Jurkat, Clone E6-1 (cell line): ENCODE measurements at places on chromosomes 1 and 21.

GRCh38 chr1:20476265-20477038 is 9.6 kb downstream of the CAMK2N1 start:
- DNase-seq: no peak

DNA sequence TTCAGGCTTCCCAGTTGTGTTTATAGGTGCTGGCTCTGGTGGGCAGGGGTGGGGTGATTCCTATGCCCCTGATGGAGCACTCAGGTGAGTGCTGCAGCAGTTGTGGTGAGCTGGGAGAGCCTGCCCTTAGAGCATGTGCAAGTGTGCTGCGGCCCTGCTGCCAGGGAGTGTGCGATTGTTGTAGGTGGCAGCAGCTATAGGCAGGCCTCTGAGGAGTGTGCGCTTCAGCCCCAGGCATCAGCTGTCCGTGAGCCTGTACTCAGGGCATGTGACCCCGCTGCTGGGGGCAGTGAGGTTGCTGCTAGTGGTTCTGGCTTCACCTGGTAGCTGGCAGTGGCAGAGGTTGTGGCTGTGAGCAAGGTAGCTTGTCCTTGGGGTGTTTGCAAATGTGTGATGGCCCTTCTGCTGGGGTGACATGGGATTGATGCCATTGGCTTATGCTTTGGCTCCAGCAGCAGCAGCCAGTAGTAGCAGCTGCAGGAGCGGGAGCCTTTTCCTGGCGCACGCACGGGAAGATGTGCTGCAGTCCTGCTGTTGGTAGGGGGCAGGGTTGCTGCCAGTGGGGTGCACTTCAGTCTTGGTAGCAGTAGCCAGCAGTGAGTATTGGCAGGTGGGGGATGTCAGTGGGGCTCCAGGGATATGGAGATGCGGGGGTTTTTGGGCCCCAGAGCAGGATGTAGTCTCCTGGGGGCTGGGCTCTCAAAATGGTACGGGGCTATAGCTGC is 37.7 kb downstream of the SYCP1 start:
- DNase-seq: no peak

DNA sequence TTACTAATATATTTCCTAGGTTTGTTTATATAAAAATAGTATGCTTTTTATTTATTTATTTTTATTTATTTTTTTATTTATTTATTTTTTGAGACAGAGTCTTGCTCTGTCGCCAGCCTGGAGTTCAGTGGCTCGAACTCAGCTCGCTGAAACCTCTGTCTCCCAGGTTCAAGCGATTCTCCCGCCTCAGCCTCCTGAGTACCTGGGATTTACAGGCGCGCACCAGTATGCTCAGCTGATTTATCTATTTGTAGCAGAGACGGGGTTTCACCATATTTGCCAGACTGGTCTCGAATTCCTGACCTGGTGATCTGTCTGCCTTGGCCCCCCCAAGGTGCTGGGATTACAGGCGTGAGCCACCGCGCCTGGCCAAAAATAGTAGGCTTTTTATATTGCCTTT is 33.2 kb downstream of the BRINP3 start:
- no peak for DNase-seq

GRCh38 chr1:43427941-43428340 is 25.8 kb downstream of the HYI start:
- no peak for DNase-seq

GRCh38 chr1:160400223-160400645 is at the start of gene VANGL2:
Gene VANGL2 (plus strand): TSS chr1:160400564. CDS start chr1:160415838, 15,274 bp downstream.
- DNase-seq: no peak

DNA sequence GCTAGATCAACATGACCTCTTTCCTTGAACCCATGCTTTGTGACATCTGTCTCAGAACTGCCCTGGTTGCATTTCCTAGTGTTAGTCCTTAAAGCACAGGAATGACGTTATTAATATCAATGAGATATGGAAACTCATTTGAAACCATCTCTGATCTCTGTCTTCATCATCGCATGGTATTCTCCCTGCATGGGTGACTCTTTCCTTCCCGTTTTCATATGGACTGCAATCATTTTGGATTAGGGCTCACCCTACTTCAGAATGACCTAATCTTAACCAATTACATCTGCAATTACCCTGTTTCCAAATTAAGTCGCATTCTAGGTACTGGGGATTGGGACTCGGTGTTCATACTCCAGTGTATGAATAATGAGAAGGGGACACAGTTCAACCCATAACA is 41.7 kb upstream of the DISC1 start:
- no peak for DNase-seq

DNA sequence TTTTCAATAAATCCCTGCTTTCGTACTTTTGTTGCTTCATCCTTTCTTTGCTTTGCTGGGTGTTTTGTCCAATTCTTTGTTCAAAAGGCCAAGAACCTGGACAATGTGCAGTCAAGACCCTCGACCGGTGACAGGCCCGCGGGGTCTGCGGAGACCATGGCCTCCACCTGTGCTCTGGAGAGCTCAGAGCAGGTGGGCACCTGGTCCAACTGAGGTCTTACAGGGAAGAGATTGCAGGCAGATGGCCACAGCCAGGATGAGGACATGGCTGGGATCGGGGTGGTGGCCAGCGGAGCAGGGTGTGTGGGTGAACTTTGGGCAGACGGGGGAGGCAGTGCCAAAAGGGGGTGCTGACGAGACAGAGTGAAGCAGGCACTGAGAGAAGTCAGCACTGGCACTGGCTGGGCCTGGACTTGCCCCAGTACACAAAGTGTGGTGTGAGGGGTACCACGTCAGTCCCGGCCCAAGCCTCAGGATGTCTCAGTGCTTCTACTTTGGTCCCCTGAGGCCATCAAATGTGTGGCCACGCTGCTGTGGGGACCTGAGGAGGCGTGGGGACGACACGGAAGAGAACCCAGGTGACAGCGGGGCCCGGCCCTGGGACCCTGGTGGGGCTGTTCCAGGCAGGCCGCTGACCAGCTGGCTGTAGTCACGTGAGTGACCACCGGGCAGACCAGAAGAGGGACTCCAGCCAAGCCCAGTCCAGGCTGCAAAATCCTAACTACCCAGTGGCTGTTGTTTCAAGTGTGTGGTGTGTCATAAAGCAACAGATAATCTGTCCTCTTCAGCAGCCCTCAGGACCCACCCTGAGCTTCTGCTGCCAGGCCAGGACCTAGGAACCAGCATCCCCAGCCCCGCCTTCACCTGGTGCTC is 10.4 kb upstream of the CCDC27 start:
- no peak for DNase-seq

- DNase-seq: no peak
Measured at GRCh38 chr1:86551305-86551704, 4.4 kb downstream of the CLCA4 start.

DNA sequence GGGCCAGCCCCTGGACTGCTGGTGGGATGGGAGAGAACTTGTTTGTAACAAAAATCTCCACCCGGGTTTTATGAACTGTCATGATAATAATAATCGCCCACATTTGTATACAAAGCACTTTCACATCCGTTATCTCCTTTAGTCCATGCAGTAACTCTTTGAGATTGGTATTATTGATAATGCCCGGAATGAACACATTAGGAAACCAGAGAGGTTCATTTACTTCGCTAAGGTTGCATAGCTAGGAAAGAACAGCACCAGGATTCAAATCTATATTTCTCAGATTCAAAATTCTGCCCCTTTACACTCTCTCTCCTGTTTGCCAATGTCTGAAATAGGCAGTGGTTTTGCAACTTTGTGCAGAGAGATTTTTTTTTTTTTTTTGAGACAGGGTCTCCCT is 131.4 kb downstream of the FOXD2 start:
- no peak for DNase-seq

DNA sequence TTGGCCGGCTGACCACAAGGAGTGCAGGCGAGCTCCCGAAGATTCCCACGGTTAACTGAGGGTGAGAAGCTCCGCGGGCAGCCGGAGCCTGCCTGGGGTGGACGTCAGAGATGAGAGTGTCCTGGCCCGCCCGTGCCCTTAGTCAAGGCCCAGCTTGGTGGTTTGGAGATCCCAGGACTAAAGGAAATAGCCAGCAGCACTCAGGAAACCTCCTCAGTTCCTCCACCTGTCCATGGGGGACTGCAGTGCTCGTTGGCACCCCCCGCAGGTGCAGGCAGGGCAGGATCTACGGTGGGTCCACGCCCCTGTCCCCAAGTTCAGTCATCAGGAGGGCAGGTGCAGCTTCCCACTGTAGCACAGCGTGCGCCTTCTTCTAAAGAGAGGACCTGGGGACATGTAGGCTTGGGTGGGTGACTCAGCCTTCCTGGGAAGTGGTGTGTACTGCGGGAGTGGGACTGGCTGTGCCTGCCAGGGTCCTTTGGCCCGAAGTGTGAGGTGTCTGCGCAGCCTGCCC is 32.5 kb downstream of the SLX9 start:
- DNase-seq: no peak

DNA sequence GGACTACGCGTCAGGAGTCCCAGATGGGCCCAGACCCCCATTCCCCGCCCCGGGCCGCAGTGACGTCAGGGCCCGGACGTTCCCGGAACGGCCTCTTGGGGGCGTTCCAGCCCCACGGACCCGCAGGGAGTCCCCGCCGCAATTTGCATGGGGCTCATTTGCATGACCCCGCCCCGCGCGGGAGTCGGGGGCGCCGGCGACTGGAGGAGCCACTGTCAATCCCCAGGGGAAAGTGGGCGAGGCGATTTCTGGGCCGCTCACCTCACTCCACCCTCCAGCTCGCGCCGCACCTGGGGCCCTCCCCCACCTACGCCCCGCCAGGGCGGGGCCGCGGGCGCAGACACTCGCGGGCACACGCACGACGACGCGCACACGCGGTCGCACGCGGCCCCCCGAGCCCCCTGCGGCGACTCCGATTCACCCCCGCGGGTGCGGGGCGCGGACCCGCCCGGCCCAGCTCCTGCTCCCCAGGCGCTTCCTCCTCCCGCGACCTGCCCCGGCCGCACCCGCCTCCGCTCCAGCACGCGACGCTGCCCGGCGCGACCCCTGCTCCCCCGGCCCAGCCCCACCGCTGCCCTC is 13.2 kb downstream of the AGRN start:
- DNase-seq: peak; percentile 91

GRCh38 chr1:80153762-80154161 is 1147.2 kb upstream of the ADGRL4 start:
- no peak for DNase-seq

GRCh38 chr1:112209493-112209892 is 186.5 kb upstream of the CTTNBP2NL start:
- DNase-seq: no peak

DNA sequence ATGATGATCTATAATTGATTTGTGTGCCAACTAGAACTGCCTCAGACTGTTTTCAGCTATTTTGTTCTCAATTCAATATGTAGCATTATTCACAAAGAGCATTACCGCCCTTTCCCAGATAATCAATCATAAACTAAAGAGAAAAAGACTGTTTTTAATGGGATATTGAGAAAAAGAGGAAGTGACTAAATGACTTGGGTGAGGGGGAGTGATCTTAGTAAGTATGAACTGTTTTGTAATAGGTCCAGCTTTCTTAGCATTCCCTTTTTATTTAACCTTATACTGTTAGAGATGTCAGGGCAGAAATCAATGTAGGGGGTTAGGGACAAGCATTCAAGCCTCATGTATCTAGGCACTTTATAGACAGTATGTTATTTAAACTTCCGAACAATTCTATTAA is 157.8 kb upstream of the DPYD start:
- no peak for DNase-seq

GRCh38 chr1:64745986-64746940 is 1.4 kb downstream of the RAVER2 start:
- DNase-seq: no peak

GRCh38 chr1:172976222-172977041 is 74.3 kb downstream of the TNFSF18 start:
- DNase-seq: no peak

DNA sequence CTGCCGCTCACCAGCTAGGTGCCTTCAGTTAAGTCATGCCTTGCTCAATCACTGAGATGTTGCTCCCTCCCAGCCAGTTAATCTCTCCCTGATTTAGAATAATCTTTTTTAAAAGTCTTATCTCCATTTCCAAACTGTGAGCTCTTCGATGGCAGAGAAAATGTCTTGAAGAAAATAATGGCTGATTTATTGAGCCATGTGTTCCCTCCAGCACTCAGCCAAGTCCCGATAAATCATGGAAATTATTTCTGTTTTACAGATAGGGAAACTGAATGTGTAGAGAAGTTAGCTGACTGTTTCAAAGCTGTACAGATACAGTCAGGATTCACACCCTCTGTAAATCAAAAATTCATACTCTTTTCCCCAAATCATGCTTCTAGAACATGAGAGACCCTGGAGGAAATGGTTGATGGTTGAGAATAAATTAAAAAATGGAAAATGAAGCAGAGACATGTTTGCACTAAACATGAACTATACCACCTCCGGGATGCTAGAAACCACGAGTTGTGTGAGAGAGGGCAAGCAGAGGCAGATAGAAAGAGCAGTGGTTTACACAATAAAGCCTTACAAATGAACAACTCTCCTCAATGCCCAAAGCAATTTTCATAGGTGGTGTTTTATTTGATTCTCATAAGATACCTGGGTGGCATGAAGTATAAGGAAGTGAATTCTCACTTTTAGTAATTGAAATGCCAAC is 376.4 kb downstream of the PLPP3 start:
- DNase-seq: peak; percentile 3

DNA sequence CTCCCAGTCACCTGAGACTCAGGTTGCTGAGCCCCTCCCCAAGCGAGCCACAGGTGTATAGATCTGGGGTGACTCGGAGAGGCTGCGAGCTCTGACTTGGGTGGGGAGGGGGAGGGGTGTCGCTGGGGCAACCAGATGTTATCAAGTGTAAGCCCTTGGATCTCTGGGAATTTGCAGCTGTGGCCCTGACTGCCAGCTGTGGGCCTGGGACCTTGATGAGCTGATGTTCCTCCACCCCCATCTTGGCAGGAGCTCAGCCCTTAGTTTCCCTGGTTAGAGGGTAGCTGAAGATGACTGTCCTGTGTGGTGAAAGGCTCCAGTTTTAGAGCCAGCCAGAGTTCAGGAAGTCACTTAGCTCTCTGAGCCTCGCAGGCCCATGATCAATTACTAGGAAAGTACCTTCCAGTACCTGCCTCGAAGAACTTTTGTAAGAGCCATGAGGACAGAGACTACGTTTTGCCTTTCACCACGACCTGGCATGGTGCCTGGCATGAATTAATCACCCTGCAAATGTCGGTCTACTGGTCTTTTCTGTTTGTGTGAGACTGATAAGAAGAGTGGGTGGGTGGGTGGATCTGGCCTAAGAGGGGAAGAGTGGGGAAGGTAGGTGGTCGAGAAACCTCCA is 55.8 kb downstream of the YARS1 start:
- DNase-seq: no peak

GRCh38 chr21:37072274-37072987 is 440 bp downstream of the PIGP start:
- DNase-seq: no peak

- DNase-seq: no peak
Measured at GRCh38 chr1:165387505-165387904, 31.0 kb upstream of the LMX1A start.

DNA sequence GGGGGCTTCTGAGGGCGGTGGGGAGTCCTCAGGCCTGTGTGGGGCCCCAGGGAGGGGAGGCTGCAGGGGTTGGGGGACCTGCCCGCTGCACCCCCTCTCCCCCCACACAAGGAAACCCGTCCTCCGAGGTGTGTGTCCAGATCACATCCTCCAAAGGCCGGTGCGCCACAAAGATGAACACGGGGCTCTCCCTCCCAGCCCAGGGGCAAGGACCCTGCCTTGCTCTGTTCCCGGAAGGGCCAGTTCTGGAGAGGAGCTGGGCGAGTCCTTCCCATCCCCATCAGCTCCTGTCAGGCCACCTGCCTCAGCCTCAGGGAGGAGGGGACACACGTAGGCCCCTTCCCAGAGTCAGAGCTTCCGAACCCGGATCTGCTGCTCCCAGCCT is 2.5 kb upstream of the TTLL10 start:
- no peak for DNase-seq

GRCh38 chr1:51299981-51300670 is 30.2 kb downstream of the TTC39A start:
- no peak for DNase-seq

- no peak for DNase-seq
Measured at GRCh38 chr21:28337315-28337714, 655.4 kb downstream of the LTN1 start.
